ENCODE measurements at places on chromosomes 5 and 9. TPM values are rescaled to one million over a fixed set of nuclear protein-coding genes. Genes with fewer than 3 reads are reported as not detected.

DNA sequence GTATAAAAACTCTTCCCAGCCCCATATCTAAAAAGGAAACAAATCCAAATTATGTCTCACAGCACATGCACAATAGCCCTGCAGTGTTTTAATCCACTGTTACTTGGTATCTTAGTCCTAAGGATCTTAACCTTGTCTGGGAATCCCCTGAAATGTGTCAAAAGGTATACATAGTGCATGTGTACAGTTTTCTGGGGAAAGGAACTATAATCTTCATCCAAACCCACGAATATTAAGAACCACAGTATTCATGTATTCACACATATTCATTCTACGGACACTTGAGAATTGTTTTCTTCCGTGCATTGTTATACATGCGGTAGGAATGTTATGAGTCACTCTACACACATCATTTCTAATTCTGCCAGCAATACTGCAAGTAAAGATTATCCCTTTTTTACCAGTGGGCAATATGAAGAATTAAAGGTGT is 47.8 kb upstream of the SNX2 start:
- no peak for DNase-seq

DNA sequence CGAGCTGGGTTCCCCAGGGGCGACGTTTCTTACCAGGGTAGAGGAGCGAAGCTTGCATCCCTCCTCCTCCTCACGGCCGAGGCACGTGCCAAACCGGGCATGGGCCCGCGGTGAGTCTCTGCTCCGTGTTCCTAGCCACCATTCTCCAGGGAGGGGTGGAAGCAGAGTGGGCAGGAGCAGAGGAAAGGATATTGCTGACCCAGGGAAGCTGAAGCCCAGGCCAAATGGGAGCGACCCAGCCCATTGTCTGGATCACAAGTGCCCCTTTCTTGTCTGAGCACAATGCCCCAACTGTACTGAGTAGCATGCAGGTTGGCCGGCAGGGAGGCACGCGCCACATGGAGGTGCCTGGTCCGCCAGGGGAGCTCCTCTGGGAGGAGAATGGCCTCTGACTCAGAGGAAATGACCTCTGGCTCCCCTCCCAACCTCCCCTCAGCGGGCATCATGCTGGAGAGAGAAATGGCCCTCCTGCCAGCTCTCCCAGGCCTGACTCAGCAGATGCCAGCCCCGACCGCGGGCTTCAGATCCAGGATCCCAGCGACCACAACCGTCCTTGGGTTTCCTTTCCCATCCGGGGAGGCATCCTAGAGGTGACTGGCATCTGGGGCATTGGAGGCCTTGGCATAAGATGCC is 1.1 kb downstream of the PRR7 start:
- no peak for DNase-seq

- DNase-seq: no peak
Measured at GRCh38 chr5:56346741-56347535, 113.8 kb upstream of the ANKRD55 start.

- DNase-seq: no peak
Measured at GRCh38 chr5:121628783-121629182, 222.9 kb upstream of the FTMT start.

GRCh38 chr5:56717253-56717987 is 97.9 kb upstream of the MAP3K1 start:
- DNase-seq: no peak

GRCh38 chr9:114224247-114224610 is 68.9 kb downstream of the COL27A1 start:
- DNase-seq: no peak

DNA sequence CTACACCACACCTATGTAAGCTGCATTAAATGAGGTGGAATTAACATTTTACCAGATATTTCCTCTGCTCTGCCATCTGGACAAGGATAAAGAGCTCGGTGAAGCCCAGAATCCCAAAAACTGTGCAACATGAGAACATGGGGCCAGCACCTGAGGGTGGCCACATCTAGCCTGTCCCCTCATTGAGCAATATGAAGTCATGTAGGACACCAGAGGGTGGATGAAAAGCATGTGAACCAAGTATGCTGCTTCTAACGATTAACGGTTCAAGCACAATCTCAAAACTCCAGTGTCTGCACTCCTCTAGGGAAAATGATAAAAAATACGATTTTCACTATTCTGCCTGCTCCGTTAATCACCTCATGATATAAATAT is 545.8 kb downstream of the EBF1 start:
- DNase-seq: no peak

DNA sequence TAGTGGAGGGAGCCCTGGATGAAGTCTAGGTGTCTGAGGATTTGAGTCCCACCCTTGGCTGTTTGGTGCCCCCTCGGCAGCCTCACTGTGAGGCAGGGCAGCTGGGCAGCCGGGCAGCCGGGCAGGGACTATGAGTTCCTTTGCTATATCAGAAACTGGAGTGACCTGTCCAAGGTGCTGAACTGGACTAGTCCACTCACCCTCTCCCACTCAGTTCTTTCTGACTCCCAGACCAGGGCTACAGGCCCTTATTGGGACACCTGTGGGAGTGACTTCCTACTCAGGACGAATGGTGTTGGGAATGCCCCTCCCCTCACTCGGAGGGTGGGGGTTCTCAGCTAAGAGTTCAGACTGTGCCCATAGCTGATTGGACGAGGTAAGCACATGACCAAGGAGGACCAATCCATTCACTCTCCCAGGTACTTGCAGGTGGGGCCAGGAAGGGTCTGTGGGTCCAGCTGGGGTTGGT is 34.1 kb upstream of the RAPGEF1 start:
- DNase-seq: peak; percentile 62

- no peak for DNase-seq
Measured at GRCh38 chr9:91177661-91178280, 183.9 kb downstream of the AUH start.

GRCh38 chr9:134196911-134197310 is 32.5 kb upstream of the RNU6ATAC start:
- no peak for DNase-seq

FBXO10 gene
- polyA plus RNA-seq: 14.1 TPM

TLR4 gene
- 10.7 TPM for polyA plus RNA-seq

FIBCD1 gene
- 0.29 TPM for polyA plus RNA-seq

ANKRD31 gene
- polyA plus RNA-seq: 0.66 TPM

ITGA2 gene
- 25.3 TPM for polyA plus RNA-seq

Measured in left renal cortex interstitium (tissue), 4 donors.